Lower leg skin (tissue), 4 donors: ENCODE measurements at places on chromosomes 16 and 17.
A peak's percentile ranks its signal among the peaks of the same experiment; 100 is the strongest.

- DNase-seq: no peak
Measured at GRCh38 chr16:48740964-48741363, 131.0 kb upstream of the N4BP1 start.

DNA sequence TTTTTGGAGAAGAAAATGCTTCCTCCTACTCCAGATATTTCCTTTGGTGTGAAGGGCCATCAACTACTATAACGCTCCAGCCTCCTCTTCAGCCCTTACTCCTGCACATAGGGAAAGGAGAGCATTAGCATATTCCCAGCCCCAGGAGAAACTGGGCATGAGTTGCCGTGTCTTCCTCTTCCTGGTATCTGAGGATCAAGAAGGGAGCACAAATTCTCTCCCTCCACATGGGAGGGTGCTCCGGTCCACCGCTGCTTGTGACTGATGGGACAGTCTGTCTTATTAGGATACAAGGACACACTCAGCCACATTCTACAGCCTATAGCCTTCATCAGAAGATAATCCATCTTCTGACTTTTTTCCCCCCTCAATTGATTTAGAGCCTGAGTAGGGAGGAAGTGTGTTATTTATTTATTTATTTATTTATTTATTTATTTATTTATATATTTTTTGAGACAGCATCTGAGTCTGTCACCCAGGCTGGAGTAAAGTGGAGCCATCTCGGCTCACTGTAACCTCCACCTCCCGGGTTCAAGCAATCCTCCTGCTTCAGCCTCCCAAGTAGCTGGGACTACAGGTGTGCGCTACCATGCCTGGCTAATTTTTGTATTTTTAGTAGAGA is 16.6 kb upstream of the CYB5B start:
- no peak for DNase-seq

DNA sequence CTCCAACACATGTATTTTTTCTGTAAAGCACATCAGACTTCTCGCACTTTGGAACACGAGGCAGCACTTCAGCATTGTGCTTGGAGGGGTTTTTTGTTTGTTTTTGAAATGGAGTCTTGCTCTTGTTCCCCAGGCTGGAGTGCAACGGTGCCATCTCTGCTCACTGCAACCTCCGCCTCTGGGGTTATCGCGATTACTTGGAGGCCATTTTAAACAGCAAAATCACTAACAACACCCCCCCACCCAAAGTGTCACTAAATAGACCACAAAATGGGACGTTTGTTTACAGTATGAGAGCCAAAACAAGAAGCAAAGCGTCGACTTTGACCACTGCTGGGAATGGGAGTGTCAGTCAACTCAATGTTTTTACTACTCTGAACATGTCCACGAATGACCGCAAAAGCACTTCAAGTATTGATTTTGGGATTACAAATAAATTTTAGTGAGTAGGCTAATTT is 9.0 kb upstream of the C16orf87 start:
- no peak for DNase-seq

GRCh38 chr17:20948984-20949777 is 93.6 kb downstream of the USP22 start:
- no peak for DNase-seq

GRCh38 chr17:83010206-83011200 is 68.9 kb upstream of the METRNL start:
- DNase-seq: peak; percentile 83

DNA sequence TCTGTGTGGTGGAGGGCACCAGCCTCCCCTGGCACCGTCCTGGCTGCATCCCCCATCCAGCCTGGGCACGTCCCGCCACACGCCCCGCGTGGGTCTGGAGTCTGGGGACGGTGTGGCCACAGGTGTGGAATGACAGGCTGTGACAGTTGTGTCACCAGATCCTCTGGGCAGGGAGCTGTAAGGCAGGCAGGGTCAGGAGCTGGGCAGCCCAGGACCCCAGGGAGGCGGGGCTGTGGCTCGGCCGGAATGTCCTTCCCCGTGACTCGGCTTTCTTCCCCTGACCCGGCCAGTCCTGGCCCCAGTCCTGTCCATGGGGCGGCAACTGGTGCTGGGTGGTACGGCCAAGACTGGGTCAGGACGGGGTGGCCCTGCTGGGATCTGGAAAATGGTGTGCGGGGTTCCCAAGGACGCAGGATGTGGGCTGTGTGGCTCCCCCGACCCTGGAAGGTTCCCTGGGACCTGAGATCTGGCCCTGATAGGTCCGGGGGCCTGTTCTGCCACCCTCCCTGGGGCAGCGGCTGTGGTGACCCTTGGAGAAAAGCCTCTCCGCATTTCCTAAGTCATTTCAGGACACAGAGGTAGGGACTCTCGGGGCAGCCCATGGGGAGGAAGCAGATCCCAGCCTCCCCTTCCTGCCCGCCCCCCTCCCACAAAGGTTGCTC is 3.3 kb upstream of the SLC16A3 start:
- DNase-seq: peak; percentile 84

GRCh38 chr17:55038291-55038690 is 69.7 kb downstream of the STXBP4 start:
- no peak for DNase-seq

GRCh38 chr16:65469116-65469515 is 347.3 kb upstream of the CDH11 start:
- no peak for DNase-seq
